ENCODE measurements at places on chromosomes 13 and 19.
A peak's percentile ranks its signal among the peaks of the same experiment; 100 is the strongest.

GRCh38 chr13:75341028-75341427, 140.9 kb downstream of the TBC1D4 start:
- DNase-seq = no peak

DNA sequence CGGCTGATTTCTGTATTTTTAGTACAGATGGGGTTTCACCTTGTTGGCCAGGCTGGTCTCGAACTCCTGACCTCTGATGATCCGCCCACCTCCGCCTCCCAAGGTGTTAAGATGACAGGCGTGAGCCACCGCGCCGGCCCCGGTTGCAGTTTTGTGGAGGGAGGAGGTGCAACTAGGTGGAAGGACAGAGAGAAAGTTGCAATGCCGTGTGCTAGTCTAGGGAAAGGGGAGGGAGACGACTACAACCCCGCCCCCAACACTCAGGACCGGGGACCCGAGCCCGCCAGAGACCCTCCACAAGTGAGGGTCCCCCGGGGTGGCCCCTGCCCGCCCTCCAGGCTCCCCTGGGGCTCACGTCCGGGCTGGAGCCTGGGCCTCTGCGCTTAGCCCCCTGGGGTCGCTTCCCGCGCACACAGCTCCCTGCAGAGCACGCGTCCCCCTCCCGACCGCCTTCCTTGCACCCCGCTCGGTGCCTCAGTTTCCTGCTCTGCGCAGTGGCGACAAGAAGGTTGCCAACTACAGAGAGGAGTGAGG, 1.2 kb upstream of the ARID3A start:
- DNase-seq = peak; percentile 54

DNA sequence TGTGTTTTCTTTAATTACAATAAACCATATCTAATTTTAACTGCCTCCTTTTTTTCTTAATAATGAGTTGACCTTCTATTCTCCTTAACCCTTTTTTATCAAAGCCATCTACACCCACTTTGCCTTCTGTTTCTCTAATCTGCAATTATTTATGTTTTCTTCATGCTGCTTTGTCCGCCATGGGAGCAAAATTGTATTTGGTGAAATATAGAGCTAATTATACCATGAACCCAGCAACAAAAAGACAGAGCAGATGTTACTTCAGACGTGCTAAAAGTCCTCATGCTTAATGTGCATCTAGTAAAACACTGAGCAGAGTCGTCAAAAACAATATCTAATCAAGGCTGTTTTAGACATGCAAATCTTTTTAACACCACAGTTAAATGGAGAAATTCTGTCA, 264.7 kb downstream of the DACH1 start:
- no peak for DNase-seq

DNA sequence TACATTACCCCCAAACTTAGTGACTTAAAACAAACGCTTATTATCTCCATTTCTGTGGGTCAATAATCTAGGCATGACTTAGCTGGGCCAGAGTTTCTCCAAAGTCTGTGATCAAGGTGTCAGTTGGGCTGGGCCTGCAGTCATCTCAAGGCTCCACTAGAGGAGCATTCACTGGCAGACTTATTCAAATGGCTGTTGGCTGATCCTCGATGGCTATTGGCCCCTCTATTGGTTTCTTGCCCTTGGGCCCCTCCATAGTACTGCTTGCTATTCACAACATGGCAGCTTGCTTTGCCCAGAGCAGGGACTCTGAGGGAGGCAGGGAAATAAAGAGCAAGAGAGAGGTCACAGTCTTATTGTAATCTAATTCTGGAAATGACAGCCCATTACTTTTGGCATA, 57.6 kb downstream of the RCBTB2 start:
- no peak for DNase-seq
